CD4-positive, alpha-beta T cell treated with Interleukin-2 at 100 ng/mL for 4 hours (primary cell): ENCODE measurements at places on chromosomes 1 and 21.

GRCh38 chr1:111553196-111553595 lies 49.8 kb upstream of the ADORA3 start:
- no peak for DNase-seq

DNA sequence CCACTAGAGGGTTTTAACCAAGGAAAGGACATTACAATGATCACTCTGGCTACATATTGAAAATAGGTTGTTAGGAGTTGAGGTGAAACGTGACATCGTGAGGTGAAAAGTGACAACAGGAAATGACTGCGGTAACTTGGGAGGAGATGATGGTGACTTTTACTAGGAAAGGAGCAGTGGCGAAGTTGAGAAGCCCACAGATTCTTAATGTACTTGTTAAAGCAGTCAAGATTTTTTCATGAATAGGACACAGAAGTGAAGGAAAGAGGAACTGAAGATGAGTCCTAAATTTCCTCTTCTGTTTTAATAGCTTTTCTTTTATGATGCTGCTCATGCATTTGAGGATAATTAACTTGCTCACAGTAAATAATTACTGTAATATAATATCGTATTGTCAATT lies 59.5 kb downstream of the OMA1 start:
- no peak for DNase-seq

DNA sequence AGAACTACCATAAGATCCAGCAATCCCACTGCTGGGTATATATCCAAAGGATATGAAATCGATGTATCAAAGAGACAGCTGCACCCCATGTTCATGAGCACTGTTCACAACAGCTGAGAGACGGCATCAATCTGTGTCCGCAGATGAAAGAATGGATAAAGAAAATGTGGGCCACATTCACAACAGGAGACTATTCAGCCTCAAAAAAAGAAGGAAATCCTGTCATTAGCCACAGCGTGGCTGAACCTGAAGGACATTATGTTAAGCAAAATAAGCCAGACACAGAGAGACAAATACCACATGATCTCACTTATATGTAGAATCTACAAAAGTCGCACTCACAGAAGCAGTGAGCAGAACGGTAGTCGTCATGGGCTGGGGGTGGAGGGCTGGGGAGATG lies 99.2 kb upstream of the IFFO2 start:
- DNase-seq: no peak

DNA sequence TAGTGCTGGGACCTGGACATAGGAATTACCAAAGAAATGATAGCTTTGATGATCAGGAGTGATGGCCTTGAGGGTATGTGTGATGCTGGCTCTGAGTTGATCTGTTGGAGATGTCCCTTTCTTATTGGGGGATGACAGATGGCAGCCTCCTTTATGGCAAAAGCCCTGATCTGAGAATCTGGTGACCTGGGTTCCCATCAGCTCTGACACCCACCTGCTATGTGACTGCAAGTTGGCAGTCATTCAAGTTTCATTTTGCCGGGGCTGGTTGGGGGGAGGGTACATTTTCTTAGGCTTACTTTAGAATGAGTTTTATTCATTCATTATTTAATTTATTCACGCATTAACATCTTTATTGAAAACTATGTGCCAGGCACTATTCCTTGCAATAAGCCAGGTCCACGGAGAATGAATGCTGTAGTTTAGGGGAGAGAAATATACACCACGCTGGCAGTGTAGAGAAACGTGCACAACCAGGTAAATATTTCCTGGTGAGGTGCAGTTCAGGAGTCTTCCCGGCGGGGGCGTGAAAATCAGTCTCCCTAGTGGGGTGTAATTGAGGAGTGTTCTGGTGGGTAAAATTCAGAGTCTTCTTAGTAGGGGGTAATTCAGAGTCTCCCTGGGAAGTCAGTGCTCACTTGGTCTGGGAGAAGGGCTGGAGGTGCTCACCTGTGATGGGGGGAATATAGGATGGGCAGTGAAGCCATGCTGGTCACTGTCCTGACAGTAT lies 401.3 kb downstream of the CAMTA1 start:
- DNase-seq: no peak

- no peak for DNase-seq
Measured at GRCh38 chr1:156081180-156081916, 917 bp downstream of the MEX3A start.

DNA sequence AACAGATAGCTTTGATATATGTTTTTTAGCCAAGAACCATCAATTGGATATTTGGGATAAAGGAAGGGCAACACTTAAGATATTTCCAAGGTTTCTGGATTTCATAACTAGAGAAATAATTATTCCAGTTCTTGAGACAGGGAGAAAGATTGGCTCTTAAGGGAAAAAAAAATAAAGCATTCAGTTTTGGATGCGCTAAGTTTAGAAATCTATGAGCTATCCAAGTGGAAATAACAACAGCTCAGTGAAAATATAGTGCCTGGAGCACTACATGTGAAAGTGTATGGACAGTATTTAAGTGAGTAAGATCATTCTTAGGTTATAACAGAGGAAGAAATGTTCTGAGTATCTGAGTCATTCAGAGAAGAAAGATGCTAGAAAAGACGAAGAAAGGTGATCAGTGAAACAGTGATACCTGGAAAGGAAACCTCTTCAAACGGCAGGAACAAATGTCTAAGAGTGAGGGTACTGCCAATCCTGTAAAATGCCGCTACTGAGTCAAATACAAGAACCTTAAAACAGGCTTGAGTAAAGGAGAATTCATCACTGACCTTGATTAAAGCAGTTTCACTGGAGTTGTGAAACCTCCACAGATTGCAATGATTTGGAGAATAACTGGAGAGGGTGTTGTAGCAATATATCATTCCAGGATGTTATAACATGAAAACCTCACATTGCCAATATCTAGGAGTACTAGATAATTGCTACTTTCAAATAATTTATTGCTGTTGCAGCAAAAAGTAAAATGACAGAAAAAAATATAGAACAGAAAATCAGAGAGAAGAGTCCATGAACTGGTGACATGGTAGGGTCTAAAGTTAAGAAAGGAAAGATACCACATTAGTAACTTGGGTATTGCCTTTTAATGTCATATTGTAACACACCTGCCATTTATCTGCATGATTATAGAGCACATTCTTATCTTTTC lies 482.1 kb upstream of the RGS18 start:
- no peak for DNase-seq
